Cardiac septum (tissue), 1 donor: ENCODE measurements at places on chromosomes 4 and X.

DNA sequence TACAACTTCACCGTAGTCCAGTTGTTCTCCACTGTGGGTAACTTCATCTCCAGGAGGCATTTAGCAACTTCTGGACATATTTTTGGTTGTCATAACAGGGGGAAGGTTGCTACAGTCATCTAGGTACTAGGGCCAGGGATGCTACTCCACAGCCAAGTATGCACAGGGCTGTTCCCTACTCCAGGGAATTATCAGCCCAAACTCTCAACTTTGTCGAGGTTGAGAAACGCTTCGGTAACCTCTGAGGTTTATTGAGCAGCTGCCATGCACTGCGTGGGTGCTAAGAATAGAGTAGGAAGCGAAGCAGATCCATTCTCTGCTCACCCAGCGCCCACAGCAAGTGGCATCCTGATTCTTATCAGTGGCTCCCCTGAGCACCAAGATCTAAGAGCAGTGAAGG is 8.2 kb downstream of the FGFBP1 start:
- DNase-seq, result no peak

DNA sequence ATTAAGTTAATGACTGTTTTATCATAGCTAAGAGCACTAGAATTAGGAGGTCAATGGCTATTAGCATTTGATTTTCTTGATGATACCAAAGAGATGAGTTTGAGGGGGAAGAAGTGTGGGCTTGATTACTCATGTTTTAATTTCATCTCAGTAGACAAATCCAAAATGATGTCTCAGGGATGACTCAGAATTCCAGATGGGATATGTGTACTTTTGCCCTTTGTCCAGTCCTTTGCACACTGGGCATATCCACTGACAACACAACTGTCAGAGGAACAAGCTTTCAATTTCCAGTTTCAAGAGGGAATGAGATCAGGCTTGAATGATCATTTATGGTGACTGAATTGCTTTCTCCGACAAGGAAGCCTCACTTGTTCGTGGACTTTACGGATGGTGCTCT is 325.3 kb upstream of the FTHL17 start:
- no peak for DNase-seq

DNA sequence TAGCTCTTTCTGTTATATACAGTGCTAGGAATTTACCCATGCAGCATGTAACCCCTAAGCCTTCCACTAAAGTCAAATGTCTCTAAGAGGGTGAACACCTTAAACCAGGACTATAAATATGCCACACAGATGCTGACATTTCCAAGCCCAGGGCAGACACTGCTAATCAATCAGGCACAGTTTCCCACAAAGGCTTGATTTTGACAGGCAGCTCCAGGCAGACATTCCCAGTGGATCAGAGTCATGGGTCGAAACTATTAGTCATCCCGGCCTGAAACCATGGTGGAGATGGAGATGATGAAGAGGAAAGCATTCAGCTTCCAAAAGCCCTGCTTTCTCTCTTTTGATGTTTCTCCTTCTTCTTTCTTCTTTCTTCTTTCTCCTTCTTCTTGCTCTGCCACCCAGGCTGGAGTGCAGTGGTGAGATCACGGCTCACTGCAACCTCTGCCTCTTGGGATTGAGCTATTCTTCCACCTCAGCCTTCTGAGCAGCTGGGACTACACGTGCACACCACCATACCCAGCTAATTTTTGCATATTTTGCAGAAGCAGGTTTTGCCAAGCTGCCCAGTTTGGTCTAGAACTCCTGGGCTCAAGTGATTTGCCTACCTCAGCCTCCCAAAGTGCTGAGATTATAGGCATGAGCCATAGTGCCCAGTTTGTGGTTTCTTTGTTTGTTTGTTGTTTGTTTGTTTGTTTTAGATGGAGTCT is 21.0 kb upstream of the SORCS2 start:
- DNase-seq, result peak; percentile 19

GRCh38 chr4:44157611-44158277 is 290.9 kb downstream of the KCTD8 start:
- no peak for DNase-seq

- DNase-seq, result no peak
Observed at GRCh38 chrX:155819966-155820491, 61.1 kb upstream of the VAMP7 start.

DNA sequence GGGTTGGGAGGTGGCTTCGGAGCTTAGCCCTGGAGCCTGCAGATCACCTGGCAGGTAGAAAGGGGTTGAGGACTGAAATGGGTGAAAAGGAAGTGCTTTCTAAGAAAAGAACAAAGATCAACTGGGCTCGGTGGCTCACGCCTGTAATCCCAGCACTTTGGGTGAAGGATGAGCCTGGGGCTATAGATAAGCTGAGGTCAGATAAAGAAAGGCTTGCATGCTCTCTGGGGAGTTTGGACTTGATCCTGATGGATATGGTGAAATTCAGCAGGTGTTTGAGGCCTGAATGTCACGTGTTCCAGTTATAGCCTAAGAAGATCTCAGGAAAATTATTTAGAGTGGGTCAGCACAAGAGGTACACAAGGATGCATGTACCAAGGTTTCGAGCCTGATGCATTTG is 40.8 kb downstream of the SLC34A2 start:
- no peak for DNase-seq

GRCh38 chr4:185117300-185117934 is 25.6 kb upstream of the SLC25A4 start:
- DNase-seq, result no peak

GRCh38 chr4:76458825-76459224 is 23.8 kb downstream of the SHROOM3 start:
- DNase-seq, result no peak

DNA sequence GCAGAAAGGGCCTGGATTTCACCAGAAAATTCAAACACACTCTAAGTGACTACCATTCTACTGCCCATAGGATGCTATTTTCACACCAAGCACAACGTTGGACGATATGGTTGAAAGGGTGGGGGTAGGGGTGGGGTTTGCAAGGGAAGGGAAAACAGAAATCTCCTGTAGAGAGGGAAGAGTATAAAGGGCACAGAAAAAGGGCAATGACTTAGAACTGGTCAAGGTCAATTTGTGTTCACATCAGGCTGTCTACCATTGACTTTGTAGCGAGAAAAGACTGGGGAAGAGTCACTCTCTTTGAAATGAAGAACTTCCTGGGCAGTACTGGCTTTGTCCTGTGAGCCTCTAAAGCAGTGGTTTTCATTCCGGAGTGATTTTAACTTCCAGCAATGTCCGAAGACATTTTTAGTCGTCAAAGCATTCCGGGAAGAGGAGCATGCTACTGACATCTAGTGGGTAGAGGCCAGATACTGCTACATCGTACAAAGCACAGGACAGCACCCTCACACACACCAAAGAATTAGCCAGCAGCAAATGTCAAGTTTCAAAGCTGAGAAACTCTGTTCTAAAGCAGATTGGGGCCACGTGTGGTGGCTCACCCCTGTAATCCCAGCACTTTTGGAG is 48.4 kb upstream of the SLC7A3 start:
- no peak for DNase-seq

GRCh38 chrX:72088761-72089160 is 43.0 kb downstream of the RTL5 start:
- no peak for DNase-seq

- no peak for DNase-seq
Observed at GRCh38 chrX:151780621-151781020, 46.1 kb downstream of the CNGA2 start.

DNA sequence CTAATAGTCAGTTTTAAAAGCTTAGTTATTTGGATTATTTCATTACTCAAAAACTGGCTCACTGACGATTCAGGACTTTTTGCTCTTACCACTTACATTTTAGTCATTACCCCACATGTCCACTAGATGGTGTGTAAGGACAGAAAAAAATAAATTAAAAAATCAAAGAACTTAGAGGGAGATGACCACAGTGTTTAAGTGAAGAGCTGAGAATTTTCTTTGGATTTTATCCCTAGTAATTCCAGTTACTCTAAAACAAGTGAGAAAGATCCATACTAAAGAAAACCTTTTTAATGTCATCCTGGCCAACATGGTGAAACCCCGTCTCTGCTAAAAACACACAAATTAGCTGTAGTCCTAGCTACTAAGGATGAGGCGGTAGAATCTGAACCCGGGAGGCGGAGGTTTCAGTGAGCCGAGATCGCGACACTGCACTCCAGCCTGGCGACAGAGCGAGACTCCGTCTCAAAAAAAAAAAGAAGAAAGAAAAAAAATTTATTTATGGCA is 26.4 kb upstream of the TMPRSS11B start:
- no peak for DNase-seq

DNA sequence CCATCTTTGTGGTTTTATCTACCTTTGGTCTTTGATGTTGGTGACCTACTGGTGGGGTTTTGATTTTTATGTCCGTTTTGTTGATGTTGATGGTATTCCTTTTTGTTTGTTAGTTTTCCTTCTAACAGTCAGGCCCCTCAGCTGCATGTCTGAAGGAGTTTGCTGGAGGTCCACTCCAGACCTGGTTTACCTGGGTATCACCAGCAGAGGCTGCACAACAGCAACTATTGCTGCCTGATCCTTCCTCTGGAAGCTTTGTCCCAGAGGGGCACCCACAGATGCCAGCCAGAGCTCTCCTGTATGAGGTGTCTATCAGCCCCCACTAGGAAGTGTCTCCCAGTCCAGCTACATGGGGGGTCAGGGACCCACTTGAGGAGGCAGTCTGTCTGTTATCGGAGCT is 199.3 kb upstream of the WDFY3 start:
- no peak for DNase-seq

GRCh38 chr4:140675599-140676231 is 80.5 kb downstream of the TBC1D9 start:
- no peak for DNase-seq

GRCh38 chr4:147328189-147328588 is 152.7 kb upstream of the EDNRA start:
- no peak for DNase-seq

DNA sequence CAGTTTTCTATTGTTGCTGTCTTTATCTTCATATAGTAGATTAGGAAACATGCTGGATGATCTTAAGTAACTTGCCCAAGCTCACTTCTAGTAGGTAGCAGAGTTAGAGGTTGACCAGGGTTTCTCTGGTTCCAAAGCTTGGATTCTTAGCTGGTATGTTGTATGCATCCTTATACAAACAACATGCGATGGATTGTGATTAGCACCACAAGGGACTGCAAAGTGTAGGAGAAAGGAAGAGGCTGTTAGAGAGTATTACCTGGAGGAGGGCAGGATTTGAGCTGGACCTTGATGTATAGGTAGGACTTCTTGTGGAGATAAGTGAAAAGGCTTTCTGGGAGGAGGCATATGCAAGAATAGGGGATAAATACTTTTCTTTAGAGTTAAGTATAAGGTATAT is 5.6 kb downstream of the STIM2 start:
- DNase-seq, result no peak

DNA sequence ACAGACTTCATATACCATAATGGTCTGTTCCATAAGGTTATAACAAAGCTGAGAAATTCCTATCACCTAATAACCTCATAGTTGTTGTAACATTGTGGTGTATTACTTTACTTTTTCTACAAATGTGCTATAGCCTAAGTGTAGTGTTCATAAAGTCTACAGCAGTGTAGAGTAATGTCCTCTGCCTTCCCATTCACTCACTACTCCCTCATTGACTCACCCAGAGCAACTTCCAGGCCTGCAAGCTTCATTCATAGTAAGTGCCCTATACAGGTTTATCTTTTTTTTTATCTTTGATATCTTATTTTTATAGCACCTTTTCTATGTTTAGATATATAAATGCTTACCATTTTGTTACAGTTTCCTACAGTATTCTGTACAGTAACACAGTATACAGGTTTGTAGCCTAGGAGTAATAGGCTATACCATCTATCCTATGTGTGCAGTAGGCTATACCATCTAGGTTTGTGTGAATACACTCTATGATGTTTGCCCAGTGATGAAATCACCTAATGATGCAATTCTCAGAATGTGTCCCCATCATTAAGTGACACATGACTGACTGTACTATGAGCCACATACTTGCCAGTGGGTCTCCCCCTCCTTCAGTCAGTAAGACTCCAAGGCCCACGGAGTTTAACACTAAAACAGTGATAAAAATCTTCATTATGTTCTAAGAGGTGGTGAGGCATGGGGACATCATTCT is 299.9 kb downstream of the UNC5C start:
- DNase-seq, result no peak

- no peak for DNase-seq
Observed at GRCh38 chr4:11912886-11913285, 484.2 kb upstream of the HS3ST1 start.

DNA sequence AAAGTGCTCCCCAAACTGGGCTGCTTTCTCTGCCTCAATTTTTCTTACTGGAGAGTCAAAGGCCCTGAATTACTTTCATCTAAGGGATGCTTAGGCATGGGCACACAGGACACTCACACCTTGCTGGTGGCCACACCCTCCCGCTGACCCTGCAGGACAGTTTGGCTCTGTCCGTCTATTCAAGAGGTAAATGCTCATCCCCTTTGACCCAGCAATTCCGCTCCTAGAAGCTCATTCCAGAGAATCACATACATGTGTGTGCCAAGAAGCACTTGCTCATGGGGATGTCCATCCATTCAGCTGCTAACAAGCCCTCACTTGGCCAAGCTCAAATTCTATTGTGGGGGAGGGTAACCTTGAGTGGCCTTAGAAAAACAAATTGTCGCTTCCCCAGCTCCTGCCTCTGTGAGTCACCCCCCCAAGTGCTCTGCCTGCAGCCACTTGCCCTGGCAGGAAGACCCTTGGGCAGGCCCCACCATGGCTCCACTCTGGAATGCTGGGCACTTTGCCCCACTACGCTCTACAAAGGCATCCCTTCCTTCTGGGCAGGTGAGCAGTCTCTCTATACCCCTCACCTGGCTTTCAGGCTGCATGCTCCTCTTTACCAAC is 54.5 kb downstream of the HTRA3 start:
- DNase-seq, result peak; percentile 36

GRCh38 chr4:163548481-163549243 is 54.2 kb downstream of the TMA16 start:
- no peak for DNase-seq

DNA sequence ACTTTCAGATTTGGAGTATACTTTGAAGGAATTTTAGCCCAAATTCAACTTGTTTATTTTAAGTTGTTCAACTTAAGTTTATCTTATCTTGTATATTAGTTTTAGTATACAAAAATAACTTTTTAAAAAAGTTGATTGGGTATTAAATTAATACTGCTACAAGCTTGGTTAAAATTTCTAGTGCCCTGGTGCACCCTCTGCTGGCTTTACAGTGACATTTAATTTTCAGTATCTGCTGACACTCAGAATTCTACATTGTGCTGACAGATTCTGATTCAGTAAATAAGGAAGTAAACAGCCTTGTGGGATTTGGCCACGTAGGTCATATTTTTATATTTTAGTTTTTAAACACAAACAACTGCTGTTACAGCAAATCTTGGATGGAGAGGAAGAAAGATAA is 2.9 kb downstream of the EDA start:
- DNase-seq, result no peak
